Esophagus muscularis mucosa (tissue), 4 donors: ENCODE measurements at places on chromosomes 16 and 17. TPM values are rescaled to one million over a fixed set of nuclear protein-coding genes. Genes with fewer than 3 reads are reported as not detected.

DNA sequence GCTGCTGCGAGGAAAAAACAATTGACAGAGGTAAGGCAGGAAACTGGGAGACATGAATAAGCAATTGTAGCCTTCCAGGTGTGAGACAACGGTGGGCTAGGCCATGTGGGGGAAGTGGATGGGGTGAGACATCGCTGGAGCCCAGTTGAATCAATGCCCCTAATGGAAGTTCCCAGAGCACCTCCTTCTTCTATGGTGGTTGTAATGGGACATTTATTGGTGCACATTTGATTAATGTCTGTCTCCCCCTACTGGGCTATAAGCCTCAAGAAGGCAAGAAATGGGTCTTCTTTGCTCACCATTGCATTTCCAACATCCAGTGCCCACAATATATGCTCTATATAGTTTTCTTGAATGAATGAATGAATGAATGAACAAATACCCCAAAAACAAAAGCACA, 22.7 kb upstream of the CD300E start:
- no peak overlapping the region for H3K4me3 ChIP-seq
- no peak overlapping the region for H3K27ac ChIP-seq
- no peaks in the 10 kb centered on the region for H3K27me3 ChIP-seq
- H3K4me1 ChIP-seq: no peaks in the 10 kb centered on the region

Gene CDRT15
- not detected for total RNA-seq

Gene RCVRN
- not detected for total RNA-seq

GRCh38 chr17:28712032-28712704, 480 bp upstream of the PROCA1 start:
- peak overlapping the region; percentile 92 for H3K27ac ChIP-seq
- peak overlapping the region; percentile 69 for H3K4me3 ChIP-seq
- H3K36me3 ChIP-seq: peaks cover 18% of the 10 kb centered on the region
- no peaks in the 10 kb centered on the region for H3K27me3 ChIP-seq
- DNase-seq: no peak
